Stimulated activated naive B cell treated with anti-CD40 and anti-IgM and Interleukin-4, amounts not matched to agents 10 μg/mL and 1 μg/mL and 100 μg/mL, for 72 hours (primary cell): ENCODE measurements at places on chromosomes 3 and 15.

DNA sequence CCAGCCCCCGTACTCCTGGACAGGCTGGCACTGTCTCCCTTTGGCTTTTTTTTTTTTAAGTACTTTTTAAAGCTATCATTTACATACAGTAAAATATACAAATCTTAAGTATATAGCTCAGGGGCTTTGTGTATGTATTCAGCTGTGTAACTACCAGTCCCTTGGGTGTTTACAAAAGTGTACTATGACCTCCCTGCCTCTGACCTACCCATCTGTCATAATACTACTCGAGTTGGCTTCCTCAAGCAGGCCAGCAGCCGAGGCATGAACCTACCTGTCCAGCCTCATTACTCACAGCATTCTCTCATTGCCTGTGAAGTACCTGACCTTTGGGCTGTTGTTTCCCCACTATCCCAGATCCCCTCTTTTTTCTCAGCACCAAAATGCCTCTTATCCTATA, 33.2 kb downstream of the ABHD2 start:
- no peak for DNase-seq

DNA sequence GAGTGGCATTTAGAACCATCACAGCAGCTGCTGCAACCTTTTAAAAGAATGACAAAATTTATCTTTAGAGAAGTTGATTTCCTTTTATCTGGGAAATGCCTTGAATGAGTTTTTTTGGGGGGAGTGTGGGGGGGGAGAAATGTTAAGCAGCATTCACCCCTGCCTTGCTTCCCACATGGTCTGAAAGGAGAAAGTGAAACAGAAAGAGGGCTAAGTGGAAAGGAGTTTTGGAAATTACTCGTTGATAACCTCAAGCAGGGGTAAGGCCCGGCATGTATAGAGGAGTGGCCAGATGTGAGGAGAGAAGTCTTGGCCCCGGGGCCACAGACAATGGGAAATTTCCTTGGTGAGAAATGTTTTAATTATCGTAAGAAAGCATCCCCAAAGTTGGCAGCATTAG, 23.5 kb downstream of the B3GALNT1 start:
- DNase-seq, result no peak

- DNase-seq, result no peak
Measured at GRCh38 chr3:51384055-51384725, 901 bp upstream of the MANF start.

- peak; percentile 48 for DNase-seq
Measured at GRCh38 chr3:44584646-44585501, at the start of gene ZNF660. ZNF660 (plus strand) TSS chr3:44584964; CDS start chr3:44594194, 9,230 bp downstream.

GRCh38 chr15:40392986-40393948, 10.7 kb downstream of the KNSTRN start:
- no peak for DNase-seq

- no peak for DNase-seq
Measured at GRCh38 chr3:129441215-129441614, 1.2 kb downstream of the IFT122 start.

- no peak for DNase-seq
Measured at GRCh38 chr3:139870000-139870675, 64.8 kb upstream of the CLSTN2 start.

GRCh38 chr15:85979929-85980328, 99.7 kb upstream of the AGBL1 start:
- DNase-seq, result no peak

- no peak for DNase-seq
Measured at GRCh38 chr3:185342459-185343174, 20.3 kb upstream of the MAP3K13 start.

DNA sequence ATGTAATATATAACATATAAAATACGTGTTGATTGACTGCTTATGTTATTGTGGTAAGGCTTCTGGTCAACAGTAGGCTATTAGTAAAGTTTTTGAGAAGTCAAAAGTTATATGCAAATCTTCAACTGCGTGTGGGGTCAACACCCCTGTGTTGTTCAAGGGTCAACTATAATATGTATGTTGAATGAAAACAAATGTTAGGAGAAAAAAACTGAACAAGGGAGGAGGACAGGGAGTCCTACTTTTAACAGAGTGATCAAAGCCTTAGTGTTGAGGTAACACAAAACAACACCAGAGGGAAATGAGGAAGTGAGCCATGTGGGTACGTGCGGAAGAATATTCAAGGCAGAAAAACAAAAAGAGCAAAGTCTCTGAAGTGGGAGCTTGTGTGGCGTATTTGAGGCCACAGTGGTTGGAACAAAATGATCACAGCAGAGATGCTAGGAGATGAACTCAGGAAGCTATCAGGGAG, 62.5 kb downstream of the SFMBT1 start:
- DNase-seq, result peak; percentile 76

- peak; percentile 48 for DNase-seq
Measured at GRCh38 chr15:60585743-60586708, 107.1 kb upstream of the ICE2 start.

DNA sequence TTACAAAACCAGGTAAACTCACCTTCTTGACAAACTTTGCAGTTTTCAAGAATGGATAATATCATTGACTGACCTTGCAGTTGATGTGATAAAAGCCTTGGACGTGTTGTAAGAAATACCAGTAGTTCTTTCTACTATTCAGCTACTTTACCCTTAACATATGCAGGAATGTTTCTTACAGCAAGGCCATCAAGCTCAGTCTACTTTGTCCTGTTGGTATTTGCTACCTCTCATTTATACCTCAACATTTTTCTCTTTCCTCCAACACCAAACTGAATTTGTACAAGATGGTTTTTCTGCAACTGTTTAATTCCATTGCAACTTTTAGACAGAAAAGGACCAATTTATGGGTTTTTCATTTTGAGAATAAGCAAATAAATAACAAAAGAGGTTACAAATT, 147.4 kb upstream of the BCHE start:
- DNase-seq, result no peak

GRCh38 chr15:69275933-69276560, 22.7 kb upstream of the PAQR5 start:
- DNase-seq, result no peak

GRCh38 chr15:84023636-84024035, 211.9 kb upstream of the GOLGA6L4 start:
- DNase-seq, result no peak

GRCh38 chr15:38699633-38700230, 135.1 kb upstream of the RASGRP1 start:
- DNase-seq, result peak; percentile 47

DNA sequence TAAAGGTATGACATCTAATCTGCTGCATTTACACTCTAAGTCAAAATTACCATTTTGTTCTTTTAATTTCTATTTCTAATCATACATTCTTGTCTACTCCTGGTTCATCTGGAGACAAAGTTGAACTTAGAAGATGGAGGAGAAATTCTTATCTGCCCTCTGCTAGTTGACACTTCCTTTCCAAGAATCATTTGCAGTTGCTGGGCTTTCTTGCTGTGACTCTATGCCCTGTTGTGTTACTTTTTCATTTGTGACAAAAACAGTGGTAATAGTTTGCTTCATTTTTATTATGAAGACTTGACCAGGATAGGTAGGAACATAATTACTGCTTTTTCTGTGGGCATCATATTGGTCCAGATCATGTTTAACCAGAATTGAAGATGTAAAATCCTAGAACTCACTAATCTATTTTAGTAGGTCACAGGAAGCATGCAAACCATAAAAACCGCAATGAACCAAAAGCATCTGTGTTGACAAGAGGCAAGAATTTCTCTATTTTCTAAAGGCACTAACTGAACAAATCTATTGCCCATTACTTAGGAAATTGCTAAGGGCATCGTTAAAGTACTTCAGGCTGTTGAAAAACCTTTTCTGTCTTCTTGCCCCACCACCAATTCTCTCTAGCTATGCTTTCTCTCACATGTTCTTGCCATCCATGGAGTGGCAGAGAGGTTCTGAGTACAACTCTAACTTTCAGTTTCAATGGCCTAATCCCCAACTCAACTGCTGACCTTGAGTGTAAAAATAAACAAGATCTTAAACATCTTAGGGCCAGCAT, 4.2 kb upstream of the CCR2 start:
- no peak for DNase-seq
